Suprapubic skin (tissue), 4 donors: ENCODE measurements at places on chromosomes 6 and 20. TPM values are rescaled to one million over a fixed set of nuclear protein-coding genes. Genes with fewer than 3 reads are reported as not detected.
A peak's percentile ranks its signal among the peaks of the same experiment; 100 is the strongest.

The SERINC3 gene
- total RNA-seq = 94.1 TPM

The BACH2 gene
- total RNA-seq = 20.0 TPM

DNA sequence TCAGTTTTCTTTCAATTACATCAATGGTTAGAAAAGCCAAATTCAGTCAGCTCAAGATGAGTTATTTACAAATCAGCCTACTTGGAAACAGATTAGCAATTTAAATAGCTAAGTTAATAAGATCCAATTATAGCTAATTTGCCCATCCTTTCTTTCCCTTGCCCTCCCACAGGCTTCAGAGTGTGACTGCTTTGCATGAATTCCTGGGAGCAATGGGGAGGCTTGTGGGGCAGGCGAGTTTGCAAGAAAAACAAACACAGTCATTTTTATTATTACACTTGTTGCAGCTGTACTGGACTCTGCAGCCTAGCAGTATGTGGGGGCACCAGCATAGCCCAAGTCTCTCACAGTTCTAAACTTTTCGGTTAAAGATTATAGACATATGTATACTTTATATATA is 219.0 kb downstream of the NKAIN2 start:
- no peaks in the 10 kb centered on the region for H3K36me3 ChIP-seq
- H3K4me1 ChIP-seq = no peaks in the 10 kb centered on the region
- no peak for DNase-seq
- H3K27me3 ChIP-seq = no peaks in the 10 kb centered on the region

- peak; percentile 68 for DNase-seq
- H3K27ac ChIP-seq = peak overlapping the region; percentile 25
- peaks cover 18% of the 10 kb centered on the region for H3K4me1 ChIP-seq
- peak overlapping the region; percentile 71 for H3K4me3 ChIP-seq
- peaks cover 36% of the 10 kb centered on the region for H3K36me3 ChIP-seq
Measured at GRCh38 chr6:52284131-52284459, 447 bp downstream of the MCM3 start.

The CD83 gene
- total RNA-seq = 6.3 TPM

The TPBG gene
- total RNA-seq = 32.0 TPM

DNA sequence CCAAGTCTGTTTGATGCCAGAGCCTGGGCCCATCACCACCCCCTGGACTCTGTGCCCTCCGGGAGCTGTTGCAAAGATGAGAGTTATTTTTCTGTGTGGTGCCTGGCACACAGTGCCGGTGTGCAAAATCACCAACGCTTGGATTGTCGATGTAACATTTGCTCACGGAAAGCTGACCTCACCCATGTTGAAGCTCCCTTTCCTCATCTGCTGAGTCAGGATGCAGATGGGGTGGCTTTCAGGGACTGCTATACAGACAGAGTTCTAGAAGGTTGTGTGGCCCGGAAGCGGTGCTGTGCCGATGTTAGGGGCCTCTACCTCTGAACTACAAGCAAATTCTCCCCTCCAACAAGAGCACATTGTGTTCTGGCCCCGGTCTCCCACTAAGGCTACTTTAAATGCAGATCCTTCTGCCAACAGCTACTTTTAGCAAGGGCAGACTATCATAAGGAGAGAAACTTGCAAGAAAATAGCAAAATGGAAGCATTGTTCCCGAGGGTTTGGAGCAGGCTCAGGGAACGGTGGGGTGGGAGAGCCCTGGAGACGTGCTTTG is 34.0 kb downstream of the EYA2 start:
- no peaks in the 10 kb centered on the region for H3K27me3 ChIP-seq
- peak overlapping the region; percentile 34 for H3K27ac ChIP-seq
- H3K4me1 ChIP-seq = peaks cover 31% of the 10 kb centered on the region
- DNase-seq = no peak
- no peaks in the 10 kb centered on the region for H3K36me3 ChIP-seq
- no peak overlapping the region for H3K4me3 ChIP-seq

DNA sequence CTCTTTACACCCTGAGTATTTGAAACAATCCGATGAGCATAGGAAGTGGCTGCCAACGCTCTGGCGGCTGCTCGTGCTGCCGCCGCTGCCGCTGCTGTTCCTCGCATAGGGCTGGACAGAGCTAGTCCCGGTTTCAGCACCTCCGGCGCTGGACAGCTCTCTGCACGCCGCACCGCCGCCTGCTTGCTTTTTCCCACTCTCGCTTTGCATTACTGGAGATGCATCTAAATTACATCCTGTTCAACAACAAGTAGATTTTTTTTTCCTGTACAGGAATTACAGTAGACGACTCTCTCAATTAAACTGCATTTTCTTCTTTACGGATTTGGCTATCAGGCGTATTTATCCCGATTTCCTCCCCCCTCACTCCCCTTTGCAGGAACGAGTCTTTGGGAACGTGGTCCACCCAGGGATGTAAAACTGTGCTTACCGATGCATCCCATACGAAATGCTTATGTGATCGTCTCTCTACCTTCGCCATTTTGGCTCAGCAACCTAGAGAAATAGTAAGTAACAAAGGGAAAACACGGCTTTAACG is 563.8 kb downstream of the LMBRD1 start:
- no peaks in the 10 kb centered on the region for H3K36me3 ChIP-seq
- no peak overlapping the region for H3K4me3 ChIP-seq
- no peaks in the 10 kb centered on the region for H3K4me1 ChIP-seq
- DNase-seq = no peak
- H3K27ac ChIP-seq = no peak overlapping the region

DNA sequence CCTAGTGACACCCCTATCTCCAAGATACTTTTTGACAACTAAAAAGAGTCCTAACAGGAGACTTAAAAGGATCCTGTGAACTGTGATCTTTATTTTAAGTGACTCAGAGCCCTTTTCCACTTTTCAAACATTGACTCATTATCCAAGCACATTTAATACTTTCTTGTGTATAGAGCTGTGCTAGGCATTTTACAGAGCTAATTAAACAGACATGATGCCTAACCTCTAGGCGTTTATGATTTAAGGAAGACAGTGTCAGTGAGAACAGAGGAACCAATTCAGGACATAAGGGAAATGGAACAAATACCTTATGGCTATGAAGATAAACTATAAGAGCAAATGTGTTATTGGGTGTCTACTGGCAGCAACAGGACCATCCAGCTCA is 282.6 kb downstream of the TPBG start:
- no peak overlapping the region for H3K27ac ChIP-seq
- no peaks in the 10 kb centered on the region for H3K36me3 ChIP-seq
- DNase-seq = no peak
